ENCODE measurements at places on chromosomes 7 and 10.
A peak's percentile ranks its signal among the peaks of the same experiment; 100 is the strongest.

DNA sequence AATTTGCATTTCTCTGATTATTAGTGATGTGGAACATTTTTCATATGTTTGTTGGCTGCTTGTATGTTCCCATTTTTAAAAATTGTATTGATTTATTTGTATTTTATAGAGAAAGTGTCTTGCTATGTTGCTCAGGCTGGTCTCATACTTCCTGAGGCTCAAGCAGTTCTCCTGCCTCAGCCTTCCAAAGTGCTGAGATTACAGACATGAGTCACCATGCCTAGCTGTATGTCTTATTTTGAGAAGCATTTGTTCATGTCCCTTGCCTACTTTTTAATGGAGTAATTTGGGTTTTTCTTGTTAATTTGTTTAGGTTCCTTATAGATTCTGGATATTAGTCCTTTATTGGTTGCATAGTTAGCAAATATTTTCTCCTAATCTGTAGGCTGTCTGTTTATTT lies 214.2 kb upstream of the KAT6B start:
- DNase-seq = no peak

DNA sequence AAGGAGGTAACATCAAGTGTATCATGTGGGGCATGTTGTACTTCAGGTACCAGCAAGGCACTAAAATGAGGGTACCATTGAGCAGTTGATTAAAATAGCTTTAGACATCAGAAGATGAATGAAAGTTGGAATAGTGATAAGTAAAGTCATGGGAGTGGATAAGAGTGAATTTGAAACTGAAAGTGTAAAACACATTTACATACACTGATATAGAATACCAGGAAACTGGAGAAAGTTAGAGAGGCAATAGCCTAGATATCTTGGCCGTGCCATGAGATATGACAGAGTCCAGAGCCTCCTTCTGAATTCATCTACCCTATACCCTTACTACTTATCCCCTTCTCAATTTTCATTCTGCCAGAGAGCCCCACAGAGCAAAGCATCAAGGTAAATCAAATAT lies 76.6 kb downstream of the GRM3 start:
- DNase-seq = no peak

- DNase-seq = no peak
These were observed 335.4 kb upstream of the PFKP start for GRCh38 chr10:2731940-2732339.

- no peak for DNase-seq
These were observed 46.2 kb downstream of the CAV1 start for GRCh38 chr7:116571037-116571436.

GRCh38 chr7:1707756-1708595 lies 37.9 kb downstream of the ELFN1 start:
- no peak for DNase-seq

GRCh38 chr10:132980426-132981172 lies 38.2 kb upstream of the CFAP46 start:
- no peak for DNase-seq

DNA sequence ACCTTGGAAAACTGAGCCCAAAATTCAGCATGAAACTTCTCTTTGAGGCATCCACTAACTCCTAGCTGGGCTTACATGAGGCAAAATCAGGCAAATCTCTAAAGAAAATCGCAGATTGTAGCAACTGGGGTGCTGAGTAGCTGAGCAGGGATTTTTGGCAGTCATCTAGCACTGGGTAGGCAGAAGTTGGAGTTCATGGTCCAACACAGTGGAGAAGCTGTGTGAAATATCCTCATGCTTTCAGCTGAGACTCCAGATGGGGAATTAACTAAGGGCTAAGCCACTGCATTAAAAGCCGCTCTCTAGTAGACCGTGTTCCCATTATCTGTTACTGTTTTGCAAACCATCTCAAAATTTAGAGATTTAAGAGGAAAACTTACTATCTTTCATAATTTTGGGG lies 240.1 kb upstream of the PHYHIPL start:
- no peak for DNase-seq

DNA sequence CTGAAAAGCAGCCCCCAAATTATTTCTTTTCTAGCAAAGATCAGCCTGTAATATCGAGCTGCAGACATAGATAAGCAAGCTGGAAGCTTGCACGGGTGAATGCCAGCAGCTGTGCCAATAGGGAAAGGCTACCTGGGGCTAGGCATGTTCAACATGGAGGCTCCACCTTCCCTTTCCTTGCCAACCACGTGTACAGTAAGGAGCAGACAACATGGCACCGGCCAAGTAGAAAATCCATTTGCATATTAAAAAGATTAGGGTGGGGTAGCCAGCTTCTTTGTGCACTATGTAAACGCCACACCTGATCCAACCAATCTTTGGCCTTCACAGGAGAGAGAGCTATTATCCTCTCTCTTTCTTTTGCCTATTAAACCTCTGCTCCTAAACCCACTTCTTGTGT lies 56.7 kb upstream of the SEPHS1 start:
- no peak for DNase-seq

- DNase-seq = no peak
These were observed 54.5 kb downstream of the GRB10 start for GRCh38 chr7:50728184-50728583.

DNA sequence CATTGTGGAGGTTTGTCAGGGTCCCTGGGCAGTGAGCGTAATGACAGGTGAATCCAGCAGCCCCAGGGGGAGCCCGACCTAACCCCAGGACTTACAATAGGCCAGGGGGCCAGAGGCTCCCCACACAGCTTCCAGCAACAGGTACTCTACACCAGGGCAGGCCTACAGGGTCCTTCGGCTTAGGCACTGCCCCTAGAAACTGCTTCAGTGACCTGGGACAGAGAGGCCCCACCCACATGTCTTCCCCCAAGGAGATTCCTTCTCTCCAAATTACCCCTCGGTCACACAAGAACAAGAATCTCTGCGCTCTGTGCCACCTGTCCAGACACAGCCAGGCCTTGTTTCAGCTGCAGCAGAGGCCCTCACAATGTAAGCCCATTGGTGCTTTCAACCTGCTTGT lies 24.4 kb downstream of the SKIDA1 start:
- DNase-seq = no peak

GRCh38 chr10:43042503-43043341 lies 34.1 kb upstream of the RET start:
- no peak for DNase-seq

DNA sequence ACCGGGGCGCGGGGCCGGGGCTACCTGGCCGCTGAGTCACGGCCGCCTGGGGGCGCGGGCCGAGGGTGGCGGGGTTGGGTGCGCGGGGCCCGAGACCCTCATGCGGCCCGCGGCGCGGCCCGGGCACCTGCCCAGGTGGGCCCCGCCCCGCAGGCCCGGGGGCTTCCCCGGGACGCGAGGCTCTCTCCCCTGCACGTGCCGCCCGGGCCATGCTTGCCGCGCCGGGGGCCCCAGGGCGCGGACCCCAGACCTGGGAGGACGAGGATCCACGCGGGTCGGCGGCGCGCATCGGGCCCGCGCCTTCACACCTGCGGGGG lies 402 bp downstream of the MAFK start:
- DNase-seq = no peak

- no peak for DNase-seq
These were observed 1.5 kb downstream of the USP54 start for GRCh38 chr10:73589563-73590126.

DNA sequence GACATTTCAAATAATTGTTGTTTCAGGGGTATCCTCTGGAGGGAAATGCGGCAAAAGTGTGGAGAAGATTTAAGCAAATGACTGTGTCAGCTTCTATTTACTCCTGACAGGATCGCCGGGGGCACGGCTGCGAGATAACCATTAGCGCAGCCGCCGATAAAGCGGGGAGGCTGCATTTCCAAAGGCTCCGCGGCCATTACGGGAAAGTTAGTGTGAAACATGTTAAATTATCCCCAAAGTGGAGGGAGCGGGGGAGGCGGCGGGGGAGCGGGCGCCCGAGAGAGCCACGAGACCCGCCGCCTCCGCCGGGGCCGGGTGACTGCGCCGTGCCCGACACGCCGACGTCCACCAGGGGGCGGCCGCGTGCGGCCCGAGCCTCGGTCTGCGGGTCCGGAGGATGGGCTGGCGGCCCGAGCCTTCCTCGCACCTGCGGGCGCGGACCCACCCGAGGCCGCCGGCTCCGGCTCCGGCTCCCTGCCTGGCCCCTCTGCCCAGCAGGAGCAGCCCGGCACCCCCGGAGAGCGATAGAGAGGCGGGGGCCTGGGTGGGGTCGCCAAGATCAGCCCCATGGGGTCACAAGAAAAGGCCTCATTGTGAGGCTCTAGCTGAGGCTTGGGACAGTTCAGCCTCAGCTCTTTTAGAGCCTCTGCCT lies 74.4 kb upstream of the PAX2 start:
- DNase-seq = no peak

GRCh38 chr10:3132036-3133025 lies 40.3 kb downstream of the PITRM1 start:
- DNase-seq = no peak

- DNase-seq = no peak
These were observed 57.9 kb downstream of the MKX start for GRCh38 chr10:27687743-27688142.

GRCh38 chr10:88923520-88923919 lies 29.1 kb downstream of the ACTA2 start:
- no peak for DNase-seq

GRCh38 chr7:31443457-31443856 lies 70.4 kb upstream of the ITPRID1 start:
- DNase-seq = peak; percentile 92

DNA sequence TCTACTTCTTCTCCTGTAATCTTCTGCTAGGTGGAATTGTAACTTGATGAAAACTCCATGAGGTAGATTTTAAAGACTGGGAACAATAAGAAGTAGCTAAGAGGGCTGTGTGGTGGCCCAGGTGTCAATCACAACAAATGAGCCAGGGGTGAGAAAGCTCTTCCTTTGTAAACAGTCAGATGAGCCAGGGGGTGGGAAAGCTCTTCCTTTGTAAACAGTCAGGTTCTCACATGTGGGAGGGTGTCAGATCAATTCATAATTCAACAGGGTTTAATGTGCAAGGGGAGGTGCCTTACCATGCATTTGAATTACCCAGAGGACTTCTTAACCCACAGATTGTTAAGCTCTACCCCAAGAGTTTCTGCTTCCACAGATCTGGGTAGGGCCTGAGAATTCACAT lies 312.4 kb upstream of the AUTS2 start:
- no peak for DNase-seq

DNA sequence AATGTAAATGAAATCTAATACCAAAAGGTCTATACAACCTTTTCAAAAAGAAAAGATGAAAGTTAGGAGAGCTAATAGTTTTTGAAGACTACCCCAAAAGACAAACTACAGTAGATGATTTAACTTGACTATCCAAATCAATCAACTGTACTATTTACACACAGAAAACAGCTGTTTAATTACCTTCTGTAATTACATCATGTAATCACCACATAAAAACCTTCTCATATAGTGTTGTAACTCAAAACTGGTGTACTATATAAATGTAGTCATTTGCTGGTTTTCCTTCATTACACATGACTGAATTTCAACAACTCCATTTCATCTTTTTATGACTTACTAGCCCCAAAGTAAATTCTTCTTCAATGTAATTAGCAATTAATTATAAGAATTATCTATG lies 4.5 kb downstream of the RTKN2 start:
- no peak for DNase-seq

DNA sequence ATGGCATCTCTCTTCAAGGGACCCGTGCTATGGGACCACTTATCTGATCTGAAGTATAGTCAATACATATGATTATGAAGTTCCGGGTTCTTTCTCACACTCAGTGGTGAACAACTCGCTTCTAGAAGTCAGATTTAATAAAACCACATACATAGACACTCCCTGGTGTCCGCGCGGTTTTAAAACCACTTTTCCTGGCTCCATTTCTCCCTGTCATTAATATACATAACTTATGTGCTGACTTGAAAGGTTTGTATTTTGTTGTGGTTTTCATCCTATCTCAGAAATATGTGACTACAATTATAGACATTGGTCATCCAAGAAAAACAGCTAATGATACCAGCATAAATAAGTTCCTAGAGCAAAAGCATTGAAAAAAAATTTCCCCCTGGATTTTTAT lies 34.0 kb downstream of the SVIL start:
- no peak for DNase-seq

GRCh38 chr10:114931072-114931679 lies 6.8 kb upstream of the TRUB1 start:
- no peak for DNase-seq

DNA sequence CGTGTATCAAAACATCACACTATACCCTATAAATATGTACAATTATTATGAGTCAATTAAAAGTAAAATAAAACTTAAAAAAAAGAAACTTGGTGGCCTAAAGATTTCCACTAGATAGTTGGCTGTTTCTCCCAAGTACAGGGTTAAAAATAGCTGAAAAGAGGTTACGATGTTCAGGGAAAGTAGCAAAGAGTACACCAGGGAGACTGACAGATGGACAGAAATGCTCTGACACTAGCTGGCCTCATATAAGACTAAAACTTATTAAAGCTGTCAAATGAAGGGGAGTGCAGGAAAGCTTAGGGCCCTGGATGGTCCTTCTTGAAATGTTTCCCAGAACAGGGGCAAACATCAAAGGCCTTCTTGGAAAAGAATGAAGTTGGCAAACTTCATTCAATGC lies 51.3 kb downstream of the TCAF1 start:
- DNase-seq = no peak

DNA sequence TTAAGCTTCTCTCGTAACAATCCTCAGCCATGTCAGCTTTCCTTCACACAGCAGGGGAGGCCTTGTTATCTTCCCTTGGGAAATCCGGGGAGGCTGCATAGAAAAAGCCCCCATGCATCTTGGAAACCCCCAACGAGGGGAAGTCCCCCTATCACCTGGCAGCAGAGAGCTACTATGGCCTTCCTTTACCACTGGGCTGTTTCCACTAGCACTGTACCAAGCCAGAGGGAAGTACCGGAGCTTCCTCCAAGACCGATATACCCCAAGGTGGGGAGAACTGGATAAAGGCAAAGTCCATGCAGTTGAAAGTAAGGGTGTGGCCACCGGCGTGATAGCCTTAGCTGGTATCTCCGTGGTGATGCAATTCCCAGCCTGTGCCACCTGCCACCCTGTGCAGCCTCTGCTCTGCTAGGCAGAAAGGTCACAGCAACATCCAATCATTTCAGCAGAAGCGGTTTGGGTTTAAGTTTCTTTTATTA lies 4.4 kb upstream of the CLIP2 start:
- DNase-seq = no peak

- DNase-seq = no peak
These were observed 3.4 kb upstream of the ITGB1 start for GRCh38 chr10:32961343-32961894.

DNA sequence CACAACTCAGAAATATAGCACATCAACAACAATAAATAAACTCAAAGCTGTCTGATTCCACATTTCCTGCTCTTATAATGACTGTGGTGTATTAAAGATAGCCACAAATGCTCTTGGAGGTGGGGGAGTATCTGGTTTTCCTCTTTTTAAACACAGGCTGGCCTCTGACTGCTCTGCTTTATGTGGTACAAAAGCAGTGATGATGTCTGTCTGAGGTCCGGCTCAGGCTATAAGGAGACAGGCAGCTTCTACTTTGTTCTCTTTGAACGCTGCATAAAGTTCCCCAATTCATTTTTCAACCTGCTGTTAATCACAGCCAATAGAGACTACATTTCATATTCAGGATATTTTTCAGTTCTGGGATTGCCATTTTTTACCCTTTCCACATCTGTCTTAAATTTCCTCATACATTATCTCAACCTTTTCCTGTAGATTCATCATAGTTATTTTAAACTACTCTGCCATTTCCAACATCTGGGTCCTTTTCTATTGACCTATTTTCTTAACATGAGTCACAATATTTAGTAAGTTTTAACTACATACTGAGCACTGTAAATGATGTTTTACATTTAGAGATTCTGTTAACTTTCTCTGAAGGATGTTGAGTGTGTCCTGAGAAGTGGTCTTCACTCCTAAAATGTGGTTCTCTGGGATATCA lies 64.9 kb downstream of the CRPPA start:
- DNase-seq = no peak

- no peak for DNase-seq
These were observed 28.6 kb downstream of the PPP3CB start for GRCh38 chr10:73467206-73467605.
